Amygdala (tissue), 56 donors: ENCODE measurements at places on chromosomes 5 and 9.

DNA sequence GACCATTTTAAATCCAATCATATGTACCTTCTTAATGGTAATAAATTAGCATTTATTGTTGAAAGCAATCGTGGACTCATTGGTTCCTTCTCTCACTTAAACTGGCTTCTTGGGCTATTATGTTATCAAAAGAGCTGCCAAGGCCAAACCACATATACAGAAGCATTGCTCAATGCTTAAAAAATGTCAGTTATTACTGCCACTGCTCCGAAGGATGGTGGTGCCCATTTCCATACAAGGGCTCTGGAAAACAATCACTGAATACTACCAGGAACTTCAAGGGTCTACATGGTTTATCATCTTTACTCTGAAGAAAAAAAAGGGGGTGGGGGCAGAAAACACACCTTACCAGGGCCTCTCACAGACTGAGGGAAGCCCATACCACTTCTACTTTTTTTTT, 104.3 kb downstream of the GNAQ start:
- DNase-seq, result no peak

DNA sequence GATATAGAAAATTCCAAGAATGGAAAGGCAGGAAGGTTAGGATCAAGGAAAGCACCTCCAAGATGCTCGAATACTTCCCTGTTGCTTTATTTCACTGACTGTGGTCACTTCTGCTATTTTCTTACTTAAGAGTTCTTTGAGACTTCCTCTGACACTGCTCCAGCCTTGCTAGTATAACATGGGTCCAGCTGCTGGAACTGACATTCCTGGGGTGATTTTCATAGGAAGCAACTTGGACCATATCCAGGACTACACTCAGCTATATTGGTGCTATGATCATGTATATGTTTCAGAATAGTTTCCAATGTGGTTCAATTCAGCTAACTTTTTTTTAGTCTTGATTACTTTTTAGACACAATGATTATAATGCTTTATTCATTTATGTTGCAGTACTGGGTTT, 81.6 kb upstream of the CKMT2 start:
- DNase-seq, result no peak

DNA sequence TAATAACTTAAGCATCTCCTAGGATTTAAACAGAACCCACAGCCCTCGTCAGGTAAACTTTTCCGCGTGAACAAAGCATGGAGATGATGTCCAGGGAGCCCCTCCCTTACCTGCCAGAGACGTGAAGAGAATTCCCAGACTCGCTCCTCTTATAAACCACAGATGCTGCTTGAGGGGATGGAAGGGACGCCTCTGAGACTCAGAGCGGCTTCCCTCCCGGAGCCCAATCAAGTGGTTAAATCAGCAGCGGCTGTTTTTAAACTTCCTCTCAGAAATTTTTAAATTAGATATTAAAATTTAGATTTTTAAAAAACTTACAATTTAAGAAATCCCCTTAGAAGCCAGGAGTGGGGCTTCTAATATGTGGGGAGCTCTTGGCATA, 71.8 kb downstream of the RAPGEF1 start:
- DNase-seq, result no peak

- DNase-seq, result no peak
These were observed 1.1 kb upstream of the CEP72 start for GRCh38 chr5:610744-611730.

- DNase-seq, result peak; percentile 18
These were observed 185.2 kb upstream of the KLF4 start for GRCh38 chr9:107674721-107675277.

- DNase-seq, result no peak
These were observed 41.1 kb downstream of the G3BP1 start for GRCh38 chr5:151812757-151813309.

GRCh38 chr9:113674436-113674835, 201.7 kb upstream of the ZNF618 start:
- no peak for DNase-seq

DNA sequence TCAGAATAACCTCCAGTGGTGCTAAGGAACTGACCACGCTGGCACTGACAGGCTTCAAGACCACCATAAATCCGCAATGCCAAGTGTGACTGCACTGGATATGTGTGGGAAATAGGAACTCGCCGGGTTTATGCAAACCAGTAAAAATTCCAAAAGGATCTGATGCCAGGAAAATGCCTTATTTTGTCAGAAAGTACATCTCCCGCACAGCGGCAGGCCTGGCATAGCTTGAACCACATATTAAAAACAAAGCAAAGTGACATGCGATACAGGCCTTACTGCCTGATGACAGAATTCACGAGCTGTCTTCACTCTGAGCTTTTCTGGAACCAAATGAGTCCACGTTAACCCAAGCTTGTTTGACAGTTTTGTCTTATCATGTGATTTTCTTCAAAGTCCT, 139.6 kb downstream of the GLIS3 start:
- DNase-seq, result no peak

DNA sequence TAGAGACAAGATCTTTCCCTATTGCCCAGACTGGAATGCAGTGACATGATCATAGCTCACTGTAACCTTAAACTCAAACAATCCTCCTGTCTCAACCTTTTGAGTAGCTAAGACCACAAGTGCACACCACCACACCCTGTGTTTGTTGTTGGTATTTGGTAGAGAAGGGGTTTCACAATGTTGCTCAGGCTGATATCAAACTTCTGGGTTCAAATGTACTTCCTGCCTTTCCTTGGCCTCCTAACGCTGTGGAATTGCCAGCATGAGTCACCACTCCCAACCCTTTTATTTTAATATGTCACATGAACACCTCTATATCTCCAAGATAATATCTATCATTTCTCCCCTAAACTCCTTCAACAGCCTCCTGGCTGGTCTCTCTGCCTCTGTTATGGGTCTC, 719.0 kb downstream of the PTPRD start:
- no peak for DNase-seq

DNA sequence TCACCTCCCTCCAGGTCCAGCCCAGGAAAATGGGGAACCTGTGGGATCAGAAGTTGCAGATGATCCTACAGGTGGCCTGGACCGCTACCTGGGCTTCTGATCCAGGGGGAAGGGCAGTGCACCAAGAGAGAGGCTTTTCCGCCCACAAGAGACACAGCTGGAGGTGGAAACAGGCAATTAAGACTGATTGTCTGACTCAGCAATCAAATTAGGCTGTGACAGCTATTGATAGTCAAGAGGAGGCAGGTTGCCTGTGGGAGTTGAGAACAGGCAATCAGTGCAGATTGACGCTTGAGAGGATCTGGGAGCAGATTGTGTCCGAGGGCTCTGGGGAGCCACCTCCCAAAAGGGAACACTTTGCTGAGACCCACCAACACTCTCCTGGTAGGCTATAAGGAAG, 71.1 kb upstream of the SLC44A1 start:
- DNase-seq, result no peak

- DNase-seq, result no peak
These were observed 98.9 kb upstream of the ICE1 start for GRCh38 chr5:5323551-5323950.

GRCh38 chr9:18362901-18363685, 110.9 kb upstream of the ADAMTSL1 start:
- DNase-seq, result no peak
